ENCODE measurements at places on chromosomes 7 and 10.

DNA sequence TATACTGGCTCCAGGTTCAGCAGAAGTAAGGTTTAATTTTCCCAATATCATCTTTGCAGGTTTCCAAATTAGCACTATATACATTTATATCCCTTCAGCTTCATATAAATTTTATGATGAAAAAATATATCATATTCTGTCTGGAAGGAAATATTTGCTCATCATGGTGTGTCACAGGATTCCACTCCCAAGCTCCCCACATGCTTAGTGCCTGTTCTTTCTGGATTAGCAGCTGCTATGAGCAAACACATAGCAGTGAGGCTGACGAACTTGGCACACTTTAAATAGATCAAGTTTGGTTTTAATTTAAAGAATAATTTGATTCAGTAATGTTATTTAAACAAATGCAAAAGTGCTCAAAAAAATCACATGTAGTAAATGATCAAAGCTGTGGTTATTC, 251.9 kb downstream of the AGMO start:
- DNase-seq: no peak

DNA sequence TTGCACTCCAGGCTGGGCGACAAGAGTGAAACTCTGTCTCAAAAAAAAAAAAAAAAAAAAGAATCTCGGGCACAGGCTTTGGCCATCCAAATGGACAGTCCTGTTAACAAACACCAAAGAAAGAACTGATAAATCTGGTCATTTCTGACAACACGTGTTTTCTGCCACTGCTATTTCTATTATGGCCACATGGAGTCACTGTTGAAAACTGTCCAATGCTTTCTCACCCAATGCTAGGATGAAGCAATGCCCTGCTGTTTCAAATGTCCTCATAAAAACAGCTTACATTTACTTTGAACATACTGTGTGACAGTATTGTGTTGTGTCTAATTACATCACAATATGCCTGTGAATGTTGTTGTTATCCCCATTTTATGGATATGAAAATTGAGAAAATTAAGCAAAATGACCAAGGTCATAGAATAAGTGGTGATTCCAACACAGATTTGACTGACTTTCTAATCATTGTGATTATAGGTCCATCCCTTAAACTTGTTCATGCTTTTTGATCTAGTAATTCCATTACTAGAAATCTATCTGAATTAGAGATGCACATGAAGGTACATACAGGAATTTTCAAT, 19.9 kb upstream of the MAP3K8 start:
- DNase-seq: no peak

GRCh38 chr10:33001908-33002492, 44.0 kb upstream of the ITGB1 start:
- DNase-seq: no peak

DNA sequence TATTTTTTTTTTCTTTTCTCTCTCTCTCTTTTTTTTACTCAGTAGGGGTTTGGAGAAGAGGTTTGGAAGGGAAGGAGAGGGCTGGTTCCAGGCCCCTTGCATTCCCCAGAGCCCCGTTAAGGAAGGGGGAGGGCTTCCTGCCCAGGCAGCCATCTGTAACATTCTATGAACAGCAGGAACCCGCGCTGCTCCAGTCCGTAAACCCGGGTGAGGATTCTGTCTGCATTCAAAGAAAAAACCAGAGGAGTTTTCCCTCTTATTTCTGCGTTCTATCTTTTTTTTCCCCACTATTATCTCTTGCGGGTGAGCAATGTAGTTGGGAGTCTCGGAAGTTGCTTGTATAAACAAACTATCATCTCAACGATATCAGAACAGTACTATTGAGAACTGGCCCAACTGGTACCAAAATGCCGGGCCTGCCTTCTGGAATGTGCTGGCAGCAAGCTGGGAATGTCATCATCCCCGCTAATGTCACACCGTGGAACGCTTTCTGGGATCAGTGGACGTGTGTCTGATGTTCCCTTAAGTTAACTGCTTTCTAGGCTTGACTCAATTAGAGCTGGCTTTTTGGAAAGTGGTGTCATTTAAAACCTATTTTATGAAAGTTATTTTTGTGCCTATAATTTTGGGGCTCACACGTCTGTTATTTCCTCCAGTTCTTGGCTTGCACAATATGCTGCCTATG, 153.1 kb upstream of the MEOX2 start:
- no peak for DNase-seq

GRCh38 chr10:43819464-43820230, 171.0 kb upstream of the ZNF32 start:
- DNase-seq: no peak

DNA sequence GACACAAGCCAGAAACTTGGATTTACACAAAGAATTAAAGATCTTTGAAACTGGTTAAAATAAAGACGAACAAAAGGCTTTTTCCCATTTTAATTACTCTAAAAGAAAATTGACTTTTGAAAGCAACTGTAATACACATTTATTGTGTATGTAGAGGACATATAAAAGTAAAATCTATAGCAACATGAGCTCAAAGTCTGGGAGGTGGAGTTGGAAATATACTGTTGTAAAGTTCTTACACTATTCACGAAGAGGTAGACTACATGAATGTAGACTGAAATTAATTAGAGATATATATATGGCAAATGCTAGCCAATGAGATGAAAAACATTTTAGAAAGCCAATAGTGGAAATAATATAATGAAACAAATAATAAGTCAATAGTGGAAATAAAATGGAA, 251.0 kb downstream of the AHR start:
- no peak for DNase-seq

DNA sequence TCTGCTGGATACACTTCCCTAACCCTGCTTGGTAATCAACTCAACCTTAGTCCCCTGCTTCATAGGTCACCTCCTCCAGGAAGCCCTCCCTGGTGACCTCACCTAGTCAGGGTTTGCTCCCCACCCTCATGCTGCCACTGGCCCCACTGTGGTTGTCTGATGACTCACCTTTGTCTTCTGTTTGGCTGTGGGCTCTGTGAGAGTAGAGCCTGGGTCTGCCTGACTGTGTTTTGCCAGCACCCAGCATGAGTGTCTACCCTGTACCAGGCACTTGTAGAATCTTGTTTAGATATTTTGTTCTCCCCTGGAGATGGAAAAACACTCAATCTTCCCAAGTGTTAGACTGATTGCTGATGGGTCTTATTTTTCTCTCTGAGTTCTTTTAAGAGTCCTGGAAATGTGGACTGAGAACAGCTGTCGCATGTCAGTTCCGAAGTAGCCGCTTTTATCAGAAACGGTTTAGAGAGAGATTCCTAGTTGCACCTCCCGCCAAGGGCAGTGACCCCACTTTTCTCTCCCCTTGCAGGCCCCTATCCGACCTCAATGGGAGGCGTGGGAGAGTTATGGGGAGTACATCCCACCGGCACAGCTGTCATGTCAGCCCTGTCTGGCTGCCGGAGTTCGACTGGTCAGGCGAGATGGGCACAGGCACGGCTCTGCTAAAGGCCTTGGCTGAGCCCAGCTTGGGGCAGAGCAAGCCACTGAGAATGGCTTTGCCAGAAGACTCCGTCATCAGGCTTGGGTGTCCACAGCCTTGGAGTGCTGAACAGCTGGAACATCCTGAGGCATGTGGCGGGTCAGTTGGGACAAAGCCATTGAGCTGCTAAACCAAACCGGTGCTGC, 134.3 kb downstream of the GRK5 start:
- DNase-seq: peak; percentile 64

DNA sequence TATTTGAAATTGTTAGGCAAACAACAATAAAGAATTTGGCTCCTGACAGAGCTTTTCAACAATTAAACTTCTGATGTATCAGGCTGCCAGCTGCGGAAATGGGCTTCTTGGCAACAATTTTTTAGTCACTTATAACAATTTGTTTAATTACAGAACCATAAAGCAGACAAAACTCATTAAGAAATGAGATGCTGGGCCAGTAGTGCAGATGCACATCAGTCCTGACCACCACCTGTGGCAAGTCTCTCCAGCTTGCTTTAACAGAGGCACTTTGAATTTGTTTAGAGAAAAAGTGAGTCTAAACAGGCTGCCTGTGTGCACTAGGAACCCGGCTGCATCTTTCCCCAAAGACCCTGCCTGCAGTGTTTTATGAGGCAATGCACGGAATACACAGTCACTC, 1124.4 kb downstream of the NXPH1 start:
- no peak for DNase-seq

DNA sequence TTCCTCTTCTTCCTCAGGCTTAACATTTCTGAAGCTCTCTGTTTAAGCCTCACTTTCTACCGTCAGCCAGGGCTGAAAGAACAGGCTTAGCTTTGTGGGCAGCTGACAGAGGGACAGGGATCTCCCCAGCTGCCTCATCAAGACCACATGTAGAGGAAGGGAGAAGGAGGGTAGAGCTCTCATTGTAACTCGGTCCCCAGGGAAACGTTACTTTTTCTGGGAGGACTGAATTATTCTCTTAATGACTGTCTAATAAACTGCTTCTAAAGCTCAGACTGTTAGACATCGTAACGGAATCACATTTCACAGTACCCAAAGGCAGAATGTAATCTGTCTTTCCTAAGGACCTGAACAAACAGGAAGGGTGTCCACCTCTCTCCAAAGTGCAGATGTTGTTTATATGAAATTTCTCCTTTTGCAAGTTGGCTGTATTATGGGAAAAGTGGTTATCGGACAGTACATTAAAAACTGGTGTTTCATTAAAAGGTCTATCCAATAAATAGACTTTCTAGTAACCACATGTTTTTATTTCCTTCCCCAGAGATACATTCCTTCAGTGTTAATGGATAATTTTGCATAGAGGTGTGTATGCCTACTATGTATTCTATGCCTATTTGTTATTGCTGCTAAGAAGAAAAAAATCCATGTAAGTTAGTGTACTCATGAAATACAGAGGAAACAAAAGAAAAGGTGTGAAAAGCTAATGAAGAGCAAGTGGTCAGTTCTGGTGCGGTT, 144.2 kb downstream of the CTTNBP2 start:
- DNase-seq: no peak

DNA sequence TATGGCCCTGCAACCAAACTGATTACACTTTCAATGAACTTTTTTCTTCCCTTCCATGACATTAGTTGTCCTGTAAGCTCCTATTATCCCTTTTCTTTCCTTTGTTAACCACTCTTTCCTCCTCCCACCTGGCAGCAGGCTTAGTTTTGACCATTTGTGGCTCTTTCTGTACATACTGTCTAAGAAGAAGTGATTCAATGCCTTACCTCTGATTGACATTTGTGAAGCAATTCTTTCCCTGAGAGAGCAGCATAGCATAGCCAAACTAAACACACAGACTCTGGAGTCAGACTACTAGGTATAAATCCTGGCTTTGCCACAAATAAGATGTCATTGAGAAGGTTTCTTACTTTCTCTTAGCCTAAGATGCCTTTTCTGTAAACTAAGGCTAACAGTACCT, 48.9 kb downstream of the AHR start:
- DNase-seq: no peak

GRCh38 chr7:155316427-155317113, 18.9 kb downstream of the INSIG1 start:
- no peak for DNase-seq

GRCh38 chr10:45408421-45409319, 34.7 kb downstream of the ALOX5 start:
- DNase-seq: no peak

- DNase-seq: no peak
Measured at GRCh38 chr10:116740971-116741370, 1.4 kb downstream of the HSPA12A start.

GRCh38 chr7:8131694-8132605, 130.0 kb downstream of the ICA1 start:
- DNase-seq: peak; percentile 41
